ENCODE measurements at places on chromosomes 12 and 14. TPM values are rescaled to one million over a fixed set of nuclear protein-coding genes. Genes with fewer than 3 reads are reported as not detected.

DNA sequence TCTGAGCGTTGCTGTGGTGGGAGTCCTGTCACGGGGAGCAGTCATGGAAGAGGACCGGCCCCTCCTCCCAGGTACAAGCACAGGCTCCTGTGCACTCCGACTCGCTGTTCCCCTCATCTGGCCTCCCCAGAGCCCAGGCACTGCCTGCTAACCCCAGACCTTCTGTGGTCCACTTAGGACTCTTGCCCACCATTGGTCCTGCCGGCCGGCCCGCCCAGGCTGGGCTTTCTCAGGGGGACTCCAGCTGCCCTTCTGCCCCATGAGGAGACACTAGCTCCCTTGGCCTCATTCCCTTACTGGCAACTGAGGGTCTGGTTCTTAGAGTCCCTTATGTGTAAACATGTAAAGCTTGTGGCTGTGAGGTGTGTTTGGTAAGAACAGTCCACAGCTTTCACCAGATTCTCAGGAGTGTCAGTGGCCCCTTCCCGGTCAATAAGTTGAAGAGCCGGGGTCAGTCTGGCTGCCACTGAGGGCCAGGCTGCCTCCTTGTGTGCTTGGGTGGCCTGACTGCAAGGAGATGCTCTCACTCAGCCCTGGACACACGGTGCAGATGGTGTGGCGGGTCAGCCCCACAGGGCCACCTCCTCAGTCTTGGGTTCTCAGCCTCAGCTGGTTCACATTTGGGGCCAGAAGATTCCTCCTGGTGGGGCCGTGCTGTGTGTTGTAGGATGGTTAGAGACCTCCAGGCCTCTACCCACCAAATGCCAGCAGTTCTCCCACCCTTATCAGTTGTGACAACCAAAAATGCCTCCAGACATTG is 43.6 kb downstream of the DDX51 start:
- H3K27ac ChIP-seq, result no peak overlapping the region
- no peak for DNase-seq
- no peak overlapping the region for H3K4me3 ChIP-seq
- no peaks in the 10 kb centered on the region for H3K36me3 ChIP-seq
- no peaks in the 10 kb centered on the region for H3K4me1 ChIP-seq
- H3K27me3 ChIP-seq, result no peaks in the 10 kb centered on the region

DNA sequence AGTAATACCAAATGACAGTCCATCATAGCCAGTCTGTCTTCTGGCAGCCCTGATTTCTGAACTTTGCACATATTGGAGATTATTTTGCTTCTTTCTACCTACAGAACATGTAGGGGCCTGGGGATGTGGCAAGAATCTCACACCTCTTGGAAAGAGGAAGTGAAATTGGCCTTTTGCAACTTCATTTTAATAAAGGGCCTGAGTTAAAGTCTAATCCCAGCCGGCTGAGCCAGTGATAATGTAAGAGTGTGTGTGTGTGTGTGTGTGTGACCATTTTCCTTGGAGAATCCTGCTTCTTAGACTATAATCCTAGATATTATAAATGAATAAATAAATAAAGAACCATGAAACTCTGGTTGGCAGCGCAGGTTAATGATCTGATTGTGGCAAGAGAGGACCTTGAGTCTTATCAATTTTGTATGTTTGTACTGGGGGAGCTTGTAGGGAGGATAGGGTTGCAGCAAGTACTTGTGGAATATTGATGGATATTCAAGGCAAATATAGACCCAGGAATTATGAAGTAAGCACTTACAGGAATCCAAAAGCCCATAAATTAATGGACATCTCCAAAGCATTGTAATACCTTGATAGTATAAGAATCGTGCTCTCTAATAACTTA is 233.2 kb upstream of the AMIGO2 start:
- H3K27me3 ChIP-seq, result no peaks in the 10 kb centered on the region
- H3K4me3 ChIP-seq, result no peak overlapping the region

- no peaks in the 10 kb centered on the region for H3K4me1 ChIP-seq
- H3K27me3 ChIP-seq, result no peaks in the 10 kb centered on the region
- no peak overlapping the region for H3K27ac ChIP-seq
- DNase-seq, result no peak
- H3K4me3 ChIP-seq, result no peak overlapping the region
- no peaks in the 10 kb centered on the region for H3K36me3 ChIP-seq
Measured at GRCh38 chr12:86719381-86719780, 463.2 kb upstream of the MGAT4C start.

Gene CDKN1B
- 5.5 TPM for polyA plus RNA-seq

Gene SLC38A4
- 0.37 TPM for polyA plus RNA-seq

GRCh38 chr14:68137704-68138619 is 318.4 kb downstream of the RAD51B start:
- peak overlapping the region; percentile 87 for H3K27ac ChIP-seq
- peak overlapping the region; percentile 6 for H3K4me3 ChIP-seq
- DNase-seq, result peak; percentile 97
- H3K27me3 ChIP-seq, result no peaks in the 10 kb centered on the region

DNA sequence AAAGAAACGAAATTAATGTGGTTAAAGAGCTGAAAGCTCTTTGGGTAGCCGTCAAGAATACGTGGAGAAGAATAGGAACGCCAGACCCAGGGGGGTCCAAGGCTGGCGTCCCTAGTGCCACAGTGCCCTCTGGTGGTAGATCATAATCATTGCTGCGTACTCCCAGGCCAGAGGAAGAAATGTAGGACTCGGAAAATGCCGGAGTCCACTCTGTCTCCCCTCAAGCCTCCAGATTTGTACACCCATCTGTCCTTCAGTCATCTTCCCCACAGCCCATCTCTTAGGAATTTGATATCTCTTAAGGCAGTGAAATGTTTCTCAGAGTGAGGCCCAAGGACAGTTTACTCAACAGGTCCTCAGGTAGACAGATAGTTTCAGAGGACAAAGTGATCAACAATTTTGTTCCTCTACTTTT is 25.4 kb upstream of the PLEKHG6 start:
- no peaks in the 10 kb centered on the region for H3K36me3 ChIP-seq
- peak overlapping the region; percentile 81 for H3K27ac ChIP-seq
- peaks cover 42% of the 10 kb centered on the region for H3K4me1 ChIP-seq

DNA sequence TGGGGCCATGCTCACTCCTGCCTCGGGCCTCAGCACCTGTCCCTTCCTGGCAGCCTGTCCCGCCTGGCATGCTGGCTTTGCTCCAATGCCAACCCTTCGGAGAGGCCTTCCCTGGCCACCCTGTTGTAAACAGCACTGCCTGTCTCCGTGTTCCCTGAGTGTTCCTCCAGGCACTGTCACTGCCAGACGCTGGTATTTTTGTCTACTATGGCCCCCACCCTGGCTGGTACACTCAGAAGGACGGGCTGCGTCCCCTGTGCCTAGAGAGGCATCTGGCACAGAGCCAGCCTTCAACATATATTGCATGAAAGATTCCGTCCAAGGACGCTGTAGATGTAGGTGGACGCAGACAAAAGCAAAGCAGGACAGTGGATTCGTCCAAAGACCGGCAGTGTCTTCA is 2.7 kb upstream of the ASPG start:
- H3K36me3 ChIP-seq, result no peaks in the 10 kb centered on the region
- no peak overlapping the region for H3K27ac ChIP-seq
- H3K4me1 ChIP-seq, result no peaks in the 10 kb centered on the region
- peaks cover 24% of the 10 kb centered on the region for H3K27me3 ChIP-seq

Gene C14orf180
- polyA plus RNA-seq, result not detected

GRCh38 chr12:94397401-94397800 is 62.3 kb downstream of the CEP83 start:
- DNase-seq, result no peak
- H3K27me3 ChIP-seq, result no peaks in the 10 kb centered on the region
- no peak overlapping the region for H3K27ac ChIP-seq
- no peaks in the 10 kb centered on the region for H3K4me1 ChIP-seq
- H3K4me3 ChIP-seq, result no peak overlapping the region

DNA sequence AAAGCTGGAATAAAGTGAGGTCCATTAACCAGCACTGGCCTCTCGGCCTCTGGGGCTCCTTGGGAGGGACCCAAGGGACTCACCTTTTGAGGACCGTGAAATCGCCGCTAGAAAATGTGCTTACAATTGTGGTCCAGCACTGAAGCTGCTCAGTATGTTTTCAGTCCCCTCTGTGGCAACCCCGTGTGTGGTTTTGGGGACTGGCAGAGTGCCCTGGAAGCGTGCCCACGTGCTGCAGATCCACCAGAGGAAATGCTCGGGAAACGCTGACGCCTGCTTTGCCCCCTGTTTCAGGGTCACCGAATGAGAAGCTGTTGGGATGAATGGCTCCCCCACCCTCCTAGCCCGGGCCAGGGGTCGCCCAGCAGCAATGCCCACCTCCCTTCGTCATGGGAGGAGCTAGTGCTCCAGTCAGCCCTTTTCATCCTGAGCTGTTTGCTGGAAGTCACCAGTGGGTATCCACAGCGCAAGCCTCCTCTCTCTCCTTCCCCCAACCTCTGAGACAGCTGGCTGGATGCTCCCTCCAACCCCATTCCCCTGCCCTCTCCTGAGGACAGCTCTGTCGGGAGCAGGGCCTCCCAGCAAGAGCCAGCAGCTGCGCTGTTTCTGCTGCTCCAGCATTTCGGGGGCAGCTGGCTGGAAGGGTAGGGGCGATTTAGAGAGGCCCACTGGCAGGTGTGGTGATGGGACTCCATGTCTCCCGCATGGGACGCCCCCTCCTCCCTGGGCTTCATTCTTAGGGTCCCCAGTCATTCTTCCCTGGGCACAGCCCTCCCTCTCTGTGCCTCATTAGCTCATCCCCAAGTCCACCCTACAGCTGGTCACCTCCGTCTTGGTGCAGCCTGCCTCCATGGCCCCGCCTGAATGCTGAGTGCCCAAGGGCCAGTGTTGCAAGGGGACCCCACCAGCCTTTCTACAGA is 33.2 kb upstream of the PPP1R13B start:
- H3K27me3 ChIP-seq, result peaks cover 14% of the 10 kb centered on the region
- no peak overlapping the region for H3K27ac ChIP-seq
- H3K4me3 ChIP-seq, result no peak overlapping the region
- DNase-seq, result no peak
- peaks cover 11% of the 10 kb centered on the region for H3K4me1 ChIP-seq

DNA sequence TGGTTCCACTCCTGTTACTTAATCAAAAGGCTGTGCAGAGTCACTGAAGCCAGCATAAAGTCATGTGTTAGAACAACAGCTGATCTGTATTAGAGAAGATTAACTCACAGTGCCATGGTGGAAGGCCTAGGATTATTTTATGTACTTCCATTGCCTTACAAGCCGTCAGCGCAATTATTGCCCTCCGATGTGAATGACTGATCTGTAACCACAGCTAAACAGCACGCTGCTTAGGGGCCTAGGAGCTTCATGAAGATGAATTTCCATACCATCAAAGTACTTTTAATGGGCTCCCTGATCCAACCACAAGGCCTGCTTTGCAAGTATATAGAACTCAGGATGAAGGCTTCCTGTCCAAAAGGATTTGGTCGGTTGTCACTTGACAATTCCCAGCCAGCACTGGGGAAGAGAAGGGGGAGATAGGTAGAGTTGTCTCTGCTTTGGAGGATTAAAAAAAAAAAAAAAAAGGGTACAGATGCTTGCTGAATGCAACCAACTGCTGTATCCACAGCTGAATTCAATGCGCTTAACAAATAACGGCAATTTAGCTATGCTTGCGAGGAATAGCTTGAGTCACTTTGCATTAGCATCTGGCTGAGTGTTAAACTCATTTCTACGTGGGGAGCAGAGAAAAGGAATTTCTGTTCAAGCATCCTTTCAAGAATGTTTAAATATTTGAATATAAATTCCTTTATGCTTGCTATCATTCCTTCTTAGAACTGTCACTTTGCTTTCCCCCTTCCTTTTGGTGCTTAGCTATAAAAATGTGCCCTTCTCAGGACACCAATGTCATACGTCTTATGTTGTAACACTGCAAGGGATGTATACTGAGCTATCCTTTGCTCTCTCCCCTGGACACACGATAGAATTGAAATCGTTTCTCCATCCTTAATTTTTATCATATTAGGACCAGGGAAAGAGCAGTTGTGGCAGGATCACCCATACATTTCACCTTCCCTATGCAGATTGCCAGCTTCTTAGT is 387.8 kb downstream of the SOX5 start:
- H3K36me3 ChIP-seq, result no peaks in the 10 kb centered on the region
- H3K27ac ChIP-seq, result no peak overlapping the region
- peaks cover 8% of the 10 kb centered on the region for H3K4me1 ChIP-seq
- H3K27me3 ChIP-seq, result no peaks in the 10 kb centered on the region

Gene TMEM132D
- not detected for polyA plus RNA-seq

- peaks cover 5% of the 10 kb centered on the region for H3K4me1 ChIP-seq
- H3K4me3 ChIP-seq, result no peak overlapping the region
- H3K27ac ChIP-seq, result no peak overlapping the region
- H3K27me3 ChIP-seq, result no peaks in the 10 kb centered on the region
Measured at GRCh38 chr12:101927036-101927435, 49.7 kb downstream of the DRAM1 start.

Gene CYP46A1
- 0.01 TPM for polyA plus RNA-seq

DNA sequence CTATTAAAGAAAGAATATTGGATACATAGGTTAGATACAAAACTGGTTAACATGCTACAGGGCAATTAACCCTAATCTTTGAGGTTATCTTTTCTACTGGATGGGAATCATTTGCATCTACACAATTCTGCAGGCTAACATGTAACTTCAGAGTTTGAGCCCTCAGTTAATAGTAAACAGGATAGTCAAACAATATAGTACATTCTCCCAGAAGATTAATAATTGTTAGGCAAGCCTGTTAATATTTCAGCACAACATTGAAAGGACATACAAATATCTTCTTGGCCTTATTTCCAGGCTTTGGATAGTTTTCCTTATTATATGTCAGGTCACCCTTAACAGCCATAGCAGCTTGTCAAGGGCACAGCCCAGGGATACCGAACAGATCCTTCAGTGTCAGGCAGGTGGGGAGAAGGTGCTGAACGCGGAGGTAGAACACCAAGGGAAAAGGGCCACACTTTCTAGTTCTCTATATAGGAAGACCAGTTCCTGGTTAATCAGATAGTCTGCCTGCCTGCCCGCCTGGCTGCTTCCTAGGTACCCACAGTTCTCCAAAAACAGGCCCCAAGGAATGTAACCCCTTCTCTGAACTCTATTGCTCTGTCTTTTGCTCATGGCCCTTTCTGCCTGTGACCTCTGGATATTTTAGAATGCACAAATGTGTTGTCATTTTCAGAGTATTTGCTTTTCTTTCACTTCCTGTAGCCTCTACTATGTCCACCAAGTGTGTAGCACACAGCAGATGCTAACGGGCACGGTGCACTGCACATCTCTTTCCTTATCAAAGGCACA is 256.0 kb downstream of the PCNX1 start:
- no peak for DNase-seq
- H3K27ac ChIP-seq, result no peak overlapping the region
- no peaks in the 10 kb centered on the region for H3K27me3 ChIP-seq
- H3K4me1 ChIP-seq, result peaks cover 17% of the 10 kb centered on the region

- H3K36me3 ChIP-seq, result no peaks in the 10 kb centered on the region
- no peaks in the 10 kb centered on the region for H3K27me3 ChIP-seq
- H3K4me3 ChIP-seq, result no peak overlapping the region
- no peak overlapping the region for H3K27ac ChIP-seq
- H3K4me1 ChIP-seq, result no peaks in the 10 kb centered on the region
- no peak for DNase-seq
Measured at GRCh38 chr12:19316425-19316824, 122.9 kb upstream of the AEBP2 start.

Gene TAS2R10
- polyA plus RNA-seq, result not detected

Gene ASCL1
- polyA plus RNA-seq, result not detected

GRCh38 chr14:36618641-36619040 is 36.2 kb upstream of the NKX2-8 start:
- no peaks in the 10 kb centered on the region for H3K36me3 ChIP-seq
- H3K4me3 ChIP-seq, result no peak overlapping the region
- DNase-seq, result no peak

- H3K4me3 ChIP-seq, result no peak overlapping the region
- H3K27ac ChIP-seq, result no peak overlapping the region
- no peak for DNase-seq
- H3K36me3 ChIP-seq, result no peaks in the 10 kb centered on the region
- no peaks in the 10 kb centered on the region for H3K27me3 ChIP-seq
- no peaks in the 10 kb centered on the region for H3K4me1 ChIP-seq
Measured at GRCh38 chr12:131044136-131044535, 90.4 kb downstream of the ADGRD1 start.
